ENCODE measurements at places on chromosomes 7 and 10. TPM values are rescaled to one million over a fixed set of nuclear protein-coding genes. Genes with fewer than 3 reads are reported as not detected.

The SFXN3 gene
- total RNA-seq, result 26.5 TPM

The CCDC172 gene
- not detected for total RNA-seq

The GJD4 gene
- total RNA-seq, result not detected

- no peak overlapping the region for H3K4me3 ChIP-seq
- H3K27me3 ChIP-seq, result peaks cover 11% of the 10 kb centered on the region
- no peaks in the 10 kb centered on the region for H3K36me3 ChIP-seq
- DNase-seq, result no peak
- no peaks in the 10 kb centered on the region for H3K4me1 ChIP-seq
Measured at GRCh38 chr7:25967278-25968204, 184.5 kb upstream of the NFE2L3 start.

- no peaks in the 10 kb centered on the region for H3K27me3 ChIP-seq
- H3K27ac ChIP-seq, result no peak overlapping the region
- H3K36me3 ChIP-seq, result no peaks in the 10 kb centered on the region
- DNase-seq, result no peak
- H3K4me1 ChIP-seq, result no peaks in the 10 kb centered on the region
- H3K4me3 ChIP-seq, result no peak overlapping the region
Measured at GRCh38 chr7:155228894-155229293, 68.8 kb upstream of the INSIG1 start.

- H3K4me3 ChIP-seq, result no peak overlapping the region
- no peaks in the 10 kb centered on the region for H3K36me3 ChIP-seq
- H3K27ac ChIP-seq, result no peak overlapping the region
- DNase-seq, result no peak
Measured at GRCh38 chr10:129038522-129038921, 428.5 kb upstream of the MGMT start.

All from CD8-positive, alpha-beta memory T cell (primary cell).